Neuronal stem cell (in vitro differentiated cells): ENCODE measurements at places on chromosomes 4 and X.
A peak's percentile ranks its signal among the peaks of the same experiment; 100 is the strongest.

DNA sequence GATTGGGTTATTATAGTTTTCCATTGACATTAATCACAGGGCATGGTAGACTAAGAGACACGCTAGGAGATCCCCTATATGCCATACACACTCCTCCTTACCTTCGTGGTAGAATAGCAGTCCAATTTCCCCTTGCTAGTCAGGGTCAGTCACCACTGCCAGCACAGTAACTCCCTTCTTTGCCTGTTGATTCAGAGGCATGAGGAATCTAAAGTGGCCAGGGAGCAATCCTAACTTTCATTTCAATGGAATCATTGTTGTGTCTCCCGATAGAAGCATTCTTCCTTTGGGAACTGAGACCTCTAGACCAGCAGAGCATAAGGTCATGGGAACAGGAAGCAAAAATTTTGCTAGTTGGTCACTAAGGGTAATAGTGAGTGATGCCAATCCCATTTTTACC lies 51.1 kb downstream of the COL25A1 start:
- DNase-seq: no peak

- no peak for DNase-seq
Measured at GRCh38 chr4:119211867-119212233, 663 bp upstream of the USP53 start.

DNA sequence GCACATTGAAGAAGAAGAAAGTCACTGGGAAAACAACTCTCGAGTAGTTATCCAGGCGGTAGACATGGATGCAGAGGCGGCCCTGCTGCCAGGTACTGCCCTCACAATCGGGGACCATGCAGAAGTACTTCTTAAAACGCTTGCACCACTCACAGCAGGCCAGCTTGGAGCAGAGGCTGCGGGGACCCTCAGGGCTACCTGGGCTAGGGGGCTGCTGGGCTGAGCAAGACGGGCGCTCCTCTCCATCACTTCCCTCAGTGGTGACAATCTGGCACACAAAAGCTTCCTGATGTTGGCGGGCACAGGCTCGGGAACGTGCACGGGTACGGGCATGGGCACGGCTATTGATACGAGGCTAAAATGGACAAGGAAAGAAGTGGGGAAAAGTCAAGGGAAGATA lies 19.7 kb downstream of the GABRE start:
- DNase-seq: no peak

DNA sequence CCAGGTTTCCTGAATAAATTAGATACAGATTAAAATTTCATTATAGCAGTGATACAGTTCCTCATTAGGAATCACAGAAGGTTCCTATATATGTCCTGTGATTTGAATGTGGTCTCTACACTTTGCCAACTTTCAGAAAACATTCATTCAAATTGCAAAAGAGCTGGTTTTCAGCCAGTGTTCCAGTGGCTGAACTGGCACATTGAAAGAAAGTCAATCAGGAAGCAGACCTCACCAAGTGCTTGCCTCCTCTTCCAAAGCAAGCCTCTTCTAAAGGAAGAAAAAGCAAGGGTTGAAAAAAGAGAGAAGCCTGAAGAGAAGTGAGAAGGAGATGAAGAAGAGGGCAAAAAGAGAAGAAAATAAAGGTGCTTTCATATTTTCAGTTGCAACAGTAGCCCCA lies 12.7 kb downstream of the KLHL34 start:
- no peak for DNase-seq

- DNase-seq: no peak
Measured at GRCh38 chr4:85520765-85521749, 46.1 kb downstream of the ARHGAP24 start.

GRCh38 chrX:38859602-38860001 lies 58.3 kb downstream of the MID1IP1 start:
- DNase-seq: no peak

DNA sequence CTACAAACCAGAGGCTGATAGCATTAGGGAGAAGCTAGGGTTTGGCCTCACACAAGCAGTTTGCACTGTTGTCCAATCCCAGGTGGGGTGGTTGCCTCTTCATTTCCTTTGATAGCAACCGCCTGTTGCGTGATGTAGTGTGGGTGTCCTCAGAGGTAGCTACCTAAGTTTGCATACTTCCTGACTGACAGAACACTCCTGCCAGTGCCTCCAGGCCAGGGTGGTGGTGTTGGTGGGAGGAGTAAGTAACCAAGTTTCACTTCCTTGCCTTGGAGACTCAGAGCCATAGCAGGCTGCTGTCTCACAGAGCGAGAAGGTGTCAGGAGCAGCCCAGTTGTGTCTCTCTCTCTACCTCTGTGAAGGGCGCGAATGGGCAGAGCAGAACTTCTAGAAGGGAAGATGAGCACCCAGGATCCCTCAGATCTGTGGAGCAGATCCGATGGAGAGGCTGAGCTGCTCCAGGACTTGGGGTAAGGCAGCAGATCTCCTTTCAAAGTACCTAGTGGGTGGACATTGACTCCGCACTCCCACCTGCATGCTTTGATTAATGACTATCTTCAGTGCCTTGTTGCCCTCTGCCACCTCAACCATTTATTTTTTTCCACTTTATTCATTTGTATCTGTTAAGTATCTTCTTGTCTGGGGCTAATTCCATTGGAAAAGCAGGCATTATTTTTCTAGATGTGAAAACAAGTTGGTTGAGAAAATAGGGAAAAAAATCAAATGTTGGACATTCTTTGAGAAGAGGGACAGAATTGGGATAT lies at the start of gene DAPP1:
TSS of gene DAPP1 (plus strand) at position 283 of the 764 bp plus-strand sequence. CDS start at position 370, 87 bp downstream.
- no peak for DNase-seq

GRCh38 chrX:53048169-53049126 lies at the start of gene GPR173:
Gene GPR173, plus strand, starts transcription at chrX:53048789. Its CDS starts 27,833 bp downstream, at chrX:53076622.
- DNase-seq: peak; percentile 48

- DNase-seq: no peak
Measured at GRCh38 chrX:44010626-44011025, 37.4 kb upstream of the NDP start.

DNA sequence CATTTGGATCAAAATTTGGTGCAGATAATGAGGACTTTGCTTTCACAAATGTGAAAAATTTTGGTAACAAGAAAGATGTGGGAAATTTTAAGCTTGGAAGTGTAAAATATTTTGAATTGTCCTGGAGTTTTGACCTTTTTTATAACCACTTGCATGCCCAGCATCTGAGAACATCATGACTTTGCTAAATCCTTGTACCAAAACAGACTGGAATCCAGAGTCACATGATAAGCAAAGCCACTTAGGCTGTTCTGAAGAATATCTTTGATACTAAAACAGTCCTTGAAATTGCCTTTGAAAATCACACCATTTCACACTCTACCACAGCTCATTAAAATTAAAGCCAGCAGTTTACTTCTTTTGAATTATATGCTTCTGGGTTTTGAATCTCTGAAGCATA lies 2.5 kb upstream of the PPM1K start:
- DNase-seq: no peak

GRCh38 chr4:95465010-95465409 lies 83.8 kb downstream of the UNC5C start:
- DNase-seq: no peak

- DNase-seq: no peak
Measured at GRCh38 chrX:141405486-141405852, 163.2 kb upstream of the SPANXC start.

GRCh38 chrX:103882999-103883398 lies 50.9 kb upstream of the RAB9B start:
- no peak for DNase-seq

- DNase-seq: no peak
Measured at GRCh38 chr4:77669946-77670590, 64.4 kb downstream of the CXCL13 start.

DNA sequence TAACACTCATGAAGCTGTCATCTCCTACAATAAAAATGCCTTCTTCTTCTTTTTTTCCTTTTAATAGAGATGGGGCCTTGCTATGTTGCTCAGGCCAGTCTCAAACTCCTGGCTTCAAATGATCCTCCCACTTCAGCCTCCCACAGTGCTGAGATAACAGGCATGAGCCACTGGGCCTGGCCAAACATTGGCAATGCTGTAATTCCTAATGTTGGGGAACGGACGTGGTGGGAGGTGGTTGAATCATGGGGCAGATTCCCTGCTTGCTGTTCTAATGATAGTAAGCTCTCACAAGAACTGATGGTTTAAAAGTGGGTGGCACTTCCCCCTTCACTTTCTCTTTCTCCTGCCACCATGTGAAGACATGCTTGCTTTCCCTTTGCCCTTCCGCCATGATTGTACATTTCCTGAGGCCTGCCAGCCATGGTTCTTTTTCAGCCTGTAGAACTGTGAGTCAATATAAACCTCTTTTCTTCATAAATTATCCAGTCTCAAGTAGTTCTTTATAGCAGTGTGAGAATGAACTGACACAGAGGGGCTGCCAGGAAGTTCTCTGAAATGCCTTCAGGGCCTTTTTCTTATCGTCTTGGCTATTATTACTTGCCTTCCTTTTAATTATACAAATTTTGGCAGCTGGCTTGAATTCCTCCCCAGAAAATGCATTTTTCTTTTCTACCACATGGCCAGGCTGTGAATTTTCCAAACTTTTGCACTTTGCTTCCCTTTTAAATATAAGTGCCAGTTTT lies 93.0 kb downstream of the CENPC start:
- DNase-seq: no peak

DNA sequence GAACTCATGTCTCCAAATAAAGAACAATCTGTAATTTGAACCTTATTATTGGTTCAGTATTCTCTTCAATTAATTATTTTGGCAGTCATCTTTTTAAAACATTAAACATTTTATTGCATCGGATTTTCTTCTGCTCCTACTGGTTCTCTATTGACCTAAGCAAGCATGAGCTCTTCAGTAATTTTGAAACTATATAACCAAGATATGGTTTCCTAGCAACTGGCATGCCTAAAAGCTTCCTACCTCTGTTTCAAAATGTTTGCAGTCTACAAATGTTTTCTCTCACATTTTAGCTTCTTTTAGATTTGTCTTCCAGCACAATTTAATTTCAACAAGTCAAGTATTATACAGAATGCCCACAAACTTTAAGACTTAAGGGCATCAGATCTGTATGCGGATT lies 371.3 kb downstream of the GPM6A start:
- no peak for DNase-seq
